Stimulated activated CD4-positive, alpha-beta T cell treated with anti-CD3 and anti-CD28 coated beads, Interleukin-12 subunit alpha, Interleukin-12 subunit beta, amount 100 ng/mL, for 24 hours (primary cell): ENCODE measurements at places on chromosomes 12 and 14.

DNA sequence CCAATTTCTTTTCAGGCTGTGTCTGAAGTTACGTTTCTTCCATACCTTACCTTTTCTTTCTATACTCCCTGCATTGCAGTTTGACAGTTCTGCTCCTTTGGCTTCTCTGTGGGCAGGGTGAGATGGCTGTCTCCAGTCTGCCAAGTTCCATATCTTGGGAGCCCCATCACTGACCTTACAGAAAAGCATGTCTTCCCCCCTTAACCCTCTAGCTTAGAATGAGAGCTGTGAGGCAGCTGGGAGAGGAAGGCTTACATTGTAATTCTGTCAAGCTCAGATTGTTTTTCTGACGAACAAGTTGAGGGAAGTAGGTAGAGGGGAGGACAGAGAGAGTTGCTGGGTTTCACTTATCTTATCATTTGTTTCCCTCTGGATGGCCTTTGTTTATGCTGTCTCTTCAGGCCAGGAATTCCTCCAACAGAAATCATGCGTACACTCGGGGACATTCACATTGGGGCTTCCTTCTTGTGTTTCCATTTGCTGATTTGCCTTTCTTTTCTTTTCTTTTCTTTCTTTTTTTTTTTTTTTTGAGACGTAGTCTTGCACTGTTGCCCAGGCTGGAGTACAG, 9.3 kb downstream of the DAAM1 start:
- DNase-seq: no peak

DNA sequence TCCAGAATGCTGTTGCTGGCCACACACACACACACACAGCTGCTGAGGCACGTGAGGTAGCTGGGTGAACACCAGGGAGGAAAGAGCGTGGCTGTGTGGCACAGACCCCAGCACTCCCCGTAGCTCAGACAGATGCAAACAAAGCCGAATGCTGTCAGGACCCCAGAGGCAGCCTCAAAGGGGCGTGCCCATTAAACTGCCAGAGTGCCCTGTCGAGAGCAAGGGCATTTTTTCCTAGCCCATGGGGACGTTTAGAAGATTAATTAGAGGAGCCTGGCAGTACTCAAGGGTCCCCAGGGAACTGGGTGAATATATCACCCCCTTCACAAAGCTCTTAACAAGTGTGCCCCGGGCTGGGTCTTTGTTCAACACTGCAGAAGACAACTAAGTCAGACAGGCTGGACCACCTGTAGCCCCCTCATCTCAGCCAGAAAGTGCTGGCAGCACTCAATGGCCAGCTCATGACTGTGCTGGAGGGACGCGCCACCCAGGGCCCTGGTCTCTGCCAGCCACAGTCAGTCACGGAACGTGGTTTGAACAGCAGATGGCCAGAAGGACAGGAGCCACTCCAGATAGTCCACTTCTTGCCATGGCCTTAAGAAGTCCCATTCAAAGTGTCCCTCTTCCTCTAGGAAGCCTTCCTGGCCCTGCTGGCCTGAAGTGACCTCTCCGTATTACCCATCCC, 37.5 kb downstream of the TTC7B start:
- DNase-seq: no peak

DNA sequence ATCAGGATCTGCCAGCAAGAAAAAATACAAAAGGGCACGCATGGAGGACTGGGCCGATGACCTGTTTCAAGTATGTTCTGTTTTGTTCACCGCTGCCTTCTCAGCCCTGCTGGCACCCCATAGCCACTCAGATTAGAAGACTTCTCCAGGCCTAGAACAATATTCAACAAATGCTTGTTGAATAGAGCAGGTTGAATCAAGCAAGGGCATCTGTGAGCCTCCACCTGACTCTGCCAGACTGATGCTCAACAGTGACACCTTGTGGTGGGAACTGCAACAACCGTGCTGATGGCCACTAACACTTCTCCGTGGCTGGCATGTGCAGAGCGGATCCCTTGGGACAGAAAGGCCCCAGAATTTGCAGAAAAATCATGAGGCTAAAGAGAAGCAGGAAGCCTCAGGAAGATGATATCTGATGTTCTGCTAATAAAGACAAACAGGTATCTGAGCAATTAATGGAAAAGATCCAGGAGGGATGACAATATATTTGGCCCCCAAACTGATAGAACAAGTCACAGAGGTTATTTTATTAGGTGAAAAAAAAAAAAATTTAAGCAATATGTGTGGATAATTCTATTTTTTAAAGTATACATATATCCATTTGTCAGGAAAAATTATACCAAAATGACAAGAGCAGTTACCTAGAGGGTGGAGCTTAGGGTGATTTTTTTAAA, 114.3 kb downstream of the KSR2 start:
- DNase-seq: peak; percentile 49

- DNase-seq: no peak
These were observed 3.6 kb downstream of the RIMBP2 start for GRCh38 chr12:130712346-130713065.

DNA sequence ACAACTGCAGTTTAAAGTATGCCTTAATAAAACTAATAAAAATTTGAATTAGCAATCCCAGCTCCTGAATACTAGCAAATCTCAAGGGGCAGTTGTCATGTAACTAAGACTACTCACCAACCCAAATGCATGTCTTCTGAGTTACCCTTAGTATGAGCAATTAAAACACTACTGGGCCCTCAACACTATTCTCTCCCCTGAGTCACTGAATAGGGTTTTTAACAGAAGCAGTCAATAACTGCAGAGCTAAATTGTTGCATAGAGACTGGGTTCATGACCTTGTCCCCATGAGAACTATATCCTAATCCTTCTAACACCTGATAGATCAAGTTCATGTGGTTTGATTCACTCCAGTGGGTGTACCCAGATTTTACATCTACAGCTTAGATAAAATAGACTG, 38.8 kb downstream of the MDM1 start:
- no peak for DNase-seq

- no peak for DNase-seq
These were observed 39.8 kb downstream of the TMTC3 start for GRCh38 chr12:88181881-88182280.

DNA sequence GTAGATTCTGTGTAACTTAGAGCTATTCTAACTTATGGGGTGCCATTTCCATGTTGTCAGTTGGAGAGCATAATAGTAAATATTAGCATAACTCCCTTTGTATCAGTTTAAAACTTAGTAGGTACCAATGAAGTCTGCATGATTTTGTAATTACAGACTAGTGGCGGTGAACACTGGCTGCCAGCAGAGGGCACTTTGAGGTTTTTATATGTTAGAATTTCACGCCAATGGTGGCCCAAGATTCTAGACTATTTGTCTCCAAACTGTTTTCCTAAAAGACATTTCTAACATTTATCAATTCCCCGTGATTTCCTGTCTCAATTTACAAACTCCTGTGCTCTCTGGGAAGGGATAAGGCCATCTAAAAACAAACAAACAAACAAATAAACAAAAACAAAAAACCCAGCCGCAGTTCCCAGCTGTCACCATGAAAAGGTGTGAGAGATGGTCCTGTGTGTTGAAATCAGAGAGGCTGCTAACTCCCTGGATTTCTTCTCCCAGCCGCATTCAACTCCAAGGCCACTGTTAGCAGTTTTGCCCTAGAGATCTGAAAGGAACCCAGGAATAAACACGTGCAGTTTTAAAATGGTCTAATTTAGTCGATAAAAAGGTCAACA, 57.6 kb downstream of the BRMS1L start:
- DNase-seq: peak; percentile 7

DNA sequence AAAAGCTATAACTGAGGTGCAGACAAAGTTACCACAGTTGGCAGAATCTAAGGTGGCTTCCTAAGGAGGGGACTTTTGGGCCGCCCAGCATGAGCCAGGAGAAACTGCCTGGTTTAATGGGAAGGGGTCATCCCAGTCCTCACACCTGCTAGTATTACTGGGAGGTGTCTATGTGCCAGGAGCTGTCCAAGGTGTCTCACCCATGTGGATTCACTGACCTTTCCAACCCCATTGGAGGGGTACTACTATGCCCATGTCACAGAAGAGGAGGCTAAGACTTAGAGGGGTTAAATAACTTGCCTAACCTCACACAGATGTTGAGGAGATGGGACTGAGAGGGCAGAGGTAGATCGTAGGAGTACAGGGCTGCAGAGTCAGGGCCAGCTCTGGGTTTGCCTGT, 10.2 kb downstream of the ABCB9 start:
- no peak for DNase-seq
